ENCODE measurements at places on chromosomes 3 and 15. TPM values are rescaled to one million over a fixed set of nuclear protein-coding genes. Genes with fewer than 3 reads are reported as not detected.

DNA sequence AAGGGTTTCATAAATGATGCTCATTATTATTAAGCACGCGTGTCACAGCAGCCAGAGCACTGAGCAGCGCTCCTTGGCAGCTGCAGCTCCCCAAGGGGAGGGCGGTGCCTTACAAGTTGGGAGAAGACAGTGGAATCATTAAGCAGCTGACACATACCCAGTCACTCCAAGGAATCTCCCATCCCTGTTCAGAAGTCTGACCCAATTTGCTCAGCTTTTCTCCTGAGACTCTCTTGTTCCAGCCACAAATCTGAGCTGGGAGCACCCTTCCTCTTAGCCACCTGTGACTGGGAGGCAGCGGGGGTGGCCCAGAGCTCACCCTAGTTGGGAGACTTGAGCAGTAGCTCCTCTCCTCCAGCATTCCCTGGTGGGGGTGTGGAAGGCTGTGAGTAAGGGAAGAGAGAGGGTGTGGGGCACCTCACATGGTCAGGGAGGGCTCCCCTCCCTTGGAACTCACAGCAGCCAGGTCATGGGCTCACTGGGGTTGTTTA is 64.3 kb downstream of the DUT start:
- no peak overlapping the region for H3K4me3 ChIP-seq
- no peak for DNase-seq
- H3K36me3 ChIP-seq = no peaks in the 10 kb centered on the region
- H3K27me3 ChIP-seq = no peaks in the 10 kb centered on the region
- H3K27ac ChIP-seq = no peak overlapping the region

GATM gene
- 9.0 TPM for total RNA-seq

DNA sequence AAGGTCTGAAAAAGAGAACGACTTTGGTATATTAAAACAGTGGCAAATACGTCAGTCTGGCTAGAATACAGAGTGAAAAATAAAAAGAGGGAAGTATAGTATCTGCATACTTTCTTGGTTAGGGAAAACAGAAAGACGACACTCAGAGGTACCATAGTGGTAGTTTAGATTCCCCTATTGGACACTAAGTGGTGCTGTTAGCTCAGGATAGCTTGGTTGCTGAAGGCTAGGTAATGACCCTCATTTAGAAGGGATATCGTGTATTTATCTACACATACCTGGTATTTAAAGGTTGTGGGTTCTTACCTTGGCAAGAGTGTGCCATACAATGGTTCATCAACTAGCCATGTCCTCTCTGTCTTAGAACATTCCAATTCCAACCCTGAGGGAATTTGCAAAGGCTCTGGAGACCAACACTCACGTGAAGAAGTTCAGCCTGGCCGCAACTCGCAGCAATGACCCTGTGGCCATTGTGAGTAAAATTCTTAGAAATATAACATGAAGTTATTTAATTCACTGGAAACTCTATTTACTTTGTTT is 31.0 kb downstream of the TMOD2 start:
- no peak overlapping the region for H3K4me3 ChIP-seq
- H3K4me1 ChIP-seq = no peaks in the 10 kb centered on the region
- no peaks in the 10 kb centered on the region for H3K36me3 ChIP-seq

OSBPL10 gene
- total RNA-seq = 46.7 TPM

CLSTN2 gene
- total RNA-seq = 0.68 TPM

GRCh38 chr15:100120111-100120510 is 221.7 kb downstream of the ADAMTS17 start:
- no peak overlapping the region for H3K27ac ChIP-seq
- H3K4me1 ChIP-seq = no peaks in the 10 kb centered on the region
- H3K27me3 ChIP-seq = no peaks in the 10 kb centered on the region
- DNase-seq = no peak
- peaks cover 15% of the 10 kb centered on the region for H3K36me3 ChIP-seq
- no peak overlapping the region for H3K4me3 ChIP-seq

- H3K27ac ChIP-seq = no peak overlapping the region
- H3K4me1 ChIP-seq = no peaks in the 10 kb centered on the region
- no peaks in the 10 kb centered on the region for H3K36me3 ChIP-seq
- no peak for DNase-seq
These were observed 127.5 kb downstream of the MEGF11 start for GRCh38 chr15:66126031-66126441.

DNA sequence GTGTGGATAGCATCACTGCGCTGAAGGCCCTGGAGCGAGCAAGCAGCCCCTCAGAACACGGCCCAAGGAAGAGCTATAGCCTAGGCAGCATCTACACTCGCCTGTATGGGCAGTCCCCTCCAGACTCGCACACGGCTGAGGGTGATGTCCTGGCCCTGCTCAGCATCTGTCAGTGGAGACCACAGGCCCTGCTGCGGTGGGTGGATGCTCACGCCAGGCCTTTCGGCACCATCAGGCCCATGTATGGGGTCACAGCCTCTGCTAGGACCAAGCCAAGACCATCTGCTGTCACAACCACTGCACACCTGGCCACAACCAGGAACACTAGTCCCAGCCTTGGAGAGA is 20.5 kb downstream of the ATRIP start:
- H3K36me3 ChIP-seq = peaks cover 13% of the 10 kb centered on the region
- no peak overlapping the region for H3K27ac ChIP-seq
- no peak for DNase-seq
- no peaks in the 10 kb centered on the region for H3K27me3 ChIP-seq
- H3K4me1 ChIP-seq = no peaks in the 10 kb centered on the region
- H3K4me3 ChIP-seq = no peak overlapping the region

DNA sequence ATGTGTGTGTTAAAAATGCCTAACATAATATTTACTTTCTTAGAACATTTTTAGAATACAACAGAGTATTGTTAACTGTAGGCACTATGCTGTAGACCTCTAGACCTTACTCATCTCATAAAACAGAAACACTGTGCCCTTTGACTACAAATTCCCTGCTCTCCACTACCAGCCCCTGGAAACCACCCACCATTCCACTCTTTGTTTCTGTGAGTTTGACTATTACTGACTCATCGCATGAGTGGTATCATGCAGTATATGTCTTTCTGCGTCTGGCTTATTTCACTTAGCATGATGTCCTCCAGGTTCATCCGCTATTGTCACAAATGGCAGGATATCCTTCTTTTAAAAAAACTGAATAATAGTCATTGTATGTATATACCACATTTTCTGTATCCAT is 216.7 kb upstream of the CFAP20DC start:
- no peak overlapping the region for H3K4me3 ChIP-seq
- no peak overlapping the region for H3K27ac ChIP-seq
- no peaks in the 10 kb centered on the region for H3K4me1 ChIP-seq
- peaks cover 1% of the 10 kb centered on the region for H3K36me3 ChIP-seq

- no peaks in the 10 kb centered on the region for H3K4me1 ChIP-seq
- no peak overlapping the region for H3K4me3 ChIP-seq
- DNase-seq = no peak
- peaks cover 25% of the 10 kb centered on the region for H3K36me3 ChIP-seq
- no peaks in the 10 kb centered on the region for H3K27me3 ChIP-seq
These were observed 35.4 kb downstream of the GOLIM4 start for GRCh38 chr3:168060317-168060716.

DNA sequence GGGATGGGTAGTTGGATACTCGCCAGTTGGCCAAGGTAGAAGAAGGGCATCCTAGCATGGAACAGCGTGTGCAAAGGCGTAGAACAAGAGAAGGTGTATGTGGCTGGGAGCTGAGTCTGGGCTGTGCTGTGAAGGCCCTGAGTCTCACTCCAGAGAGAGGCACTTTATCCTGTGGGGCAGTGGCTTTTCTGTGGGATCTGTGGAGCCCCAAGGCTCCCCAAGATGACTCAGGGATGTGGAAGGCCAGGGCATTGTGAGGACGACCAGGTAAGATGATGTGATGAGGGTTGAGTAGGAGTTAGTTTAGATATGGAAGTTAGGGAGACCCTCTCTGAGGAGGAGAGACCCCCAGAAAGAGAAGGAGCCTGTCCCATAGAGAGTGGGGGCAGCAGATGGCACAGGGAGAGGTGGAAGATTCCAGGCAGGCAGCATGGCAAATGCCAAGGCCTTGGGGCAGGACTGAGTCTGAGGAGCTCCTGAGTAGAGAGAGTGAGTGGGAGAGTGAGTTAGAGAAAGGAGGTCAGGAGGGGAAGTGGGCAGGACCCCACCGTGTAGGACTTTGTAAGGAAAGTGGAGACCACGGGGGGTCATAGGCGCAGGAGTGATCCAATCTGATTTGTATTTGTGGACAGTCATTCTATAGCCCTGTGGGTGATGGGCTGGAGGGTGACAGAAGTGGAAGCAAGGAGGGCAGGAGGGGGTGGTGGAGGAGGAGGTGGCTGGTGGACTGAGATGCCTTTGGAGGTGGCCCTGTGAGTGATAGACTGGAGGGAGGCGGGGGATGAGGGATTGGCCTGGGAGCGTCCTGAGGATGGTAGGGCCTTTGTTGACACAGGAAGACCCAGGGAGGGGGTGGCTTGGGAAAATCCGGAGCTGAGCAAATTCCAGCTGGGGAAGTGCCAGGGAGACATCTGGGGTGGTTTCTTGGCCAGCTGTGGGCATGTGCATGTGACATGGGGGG is 50.3 kb downstream of the FBLN2 start:
- H3K36me3 ChIP-seq = no peaks in the 10 kb centered on the region
- no peak for DNase-seq
- H3K27ac ChIP-seq = no peak overlapping the region
- no peak overlapping the region for H3K4me3 ChIP-seq
- no peaks in the 10 kb centered on the region for H3K27me3 ChIP-seq

DNA sequence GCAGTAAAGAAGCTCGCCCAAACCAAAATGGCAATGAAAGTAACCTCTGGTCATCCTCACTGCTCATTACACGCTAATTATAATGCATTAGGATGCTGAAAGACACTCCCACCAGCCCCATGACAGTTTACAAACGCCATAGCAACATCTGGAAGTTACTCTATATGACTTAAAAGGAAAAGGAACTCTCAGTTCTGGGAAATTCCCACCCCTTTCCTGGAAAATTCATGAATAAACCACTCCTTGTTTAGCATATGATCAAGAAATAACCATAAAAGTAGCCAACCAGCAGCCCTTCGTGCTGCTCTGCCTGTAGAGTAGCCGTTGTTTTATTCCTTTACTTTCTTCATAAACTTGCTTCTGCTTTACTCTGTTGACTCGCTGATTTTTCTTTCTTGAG is 164.6 kb downstream of the SMAD6 start:
- H3K27ac ChIP-seq = no peak overlapping the region
- H3K4me1 ChIP-seq = no peaks in the 10 kb centered on the region
- DNase-seq = no peak
- no peaks in the 10 kb centered on the region for H3K27me3 ChIP-seq
- no peaks in the 10 kb centered on the region for H3K36me3 ChIP-seq
- no peak overlapping the region for H3K4me3 ChIP-seq

DNA sequence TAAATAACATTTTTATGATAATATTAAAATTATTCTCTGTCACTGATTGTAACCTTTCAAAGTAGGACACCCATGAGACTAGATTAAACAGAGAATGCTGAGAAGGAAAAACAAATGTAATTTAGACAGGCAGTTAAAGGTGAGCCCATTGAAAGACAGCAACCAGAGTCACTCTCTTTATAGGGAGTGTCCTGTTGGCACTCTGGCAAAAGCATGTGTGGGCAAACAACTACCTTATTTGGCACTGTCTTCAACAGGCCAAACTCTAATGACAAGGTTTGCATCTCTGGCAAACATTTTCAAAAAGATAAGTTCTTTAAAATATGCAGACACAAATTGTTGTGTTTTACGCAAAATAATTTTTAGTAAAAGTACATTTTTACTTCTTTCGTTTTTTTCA is 29.8 kb downstream of the NFKBIZ start:
- no peak overlapping the region for H3K4me3 ChIP-seq
- no peaks in the 10 kb centered on the region for H3K36me3 ChIP-seq
- H3K4me1 ChIP-seq = no peaks in the 10 kb centered on the region
- H3K27me3 ChIP-seq = no peaks in the 10 kb centered on the region
- no peak overlapping the region for H3K27ac ChIP-seq
- DNase-seq = no peak

DNA sequence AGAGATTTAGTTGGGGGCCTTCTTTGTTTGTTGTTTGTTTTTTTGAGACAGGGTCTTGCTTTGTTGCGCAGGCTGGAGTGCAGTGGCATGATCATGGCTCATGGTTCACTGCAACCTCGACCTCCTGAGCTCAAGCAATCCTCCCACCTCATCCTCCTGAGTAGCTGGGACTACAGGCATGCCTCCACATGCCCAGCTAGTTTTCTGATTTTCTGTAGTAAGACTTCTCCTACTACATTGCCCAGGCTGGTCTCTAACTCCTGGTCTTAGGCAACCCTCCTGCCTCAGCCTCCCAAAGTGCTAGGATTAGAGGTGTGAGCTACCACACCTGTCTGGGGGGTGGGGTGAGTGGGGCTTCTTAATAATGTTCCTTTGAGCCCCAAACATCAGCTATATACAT is 148.3 kb upstream of the ADAMTS9 start:
- H3K4me3 ChIP-seq = no peak overlapping the region
- no peak for DNase-seq
- H3K36me3 ChIP-seq = no peaks in the 10 kb centered on the region
- H3K4me1 ChIP-seq = no peaks in the 10 kb centered on the region

GRCh38 chr3:50472958-50473357 is 30.5 kb downstream of the CACNA2D2 start:
- H3K4me3 ChIP-seq = no peak overlapping the region
- H3K27me3 ChIP-seq = no peaks in the 10 kb centered on the region
- peaks cover 6% of the 10 kb centered on the region for H3K36me3 ChIP-seq
- no peak for DNase-seq

- H3K27ac ChIP-seq = no peak overlapping the region
- no peak for DNase-seq
- no peak overlapping the region for H3K4me3 ChIP-seq
- H3K27me3 ChIP-seq = no peaks in the 10 kb centered on the region
- no peaks in the 10 kb centered on the region for H3K4me1 ChIP-seq
These were observed 53.3 kb downstream of the KY start for GRCh38 chr3:134597390-134597970.

- DNase-seq = no peak
- H3K36me3 ChIP-seq = no peaks in the 10 kb centered on the region
- H3K4me3 ChIP-seq = no peak overlapping the region
- H3K27ac ChIP-seq = no peak overlapping the region
- H3K4me1 ChIP-seq = peaks cover 7% of the 10 kb centered on the region
These were observed 31.8 kb downstream of the IRAK2 start for GRCh38 chr3:10196389-10197052.

- no peak overlapping the region for H3K27ac ChIP-seq
- no peak overlapping the region for H3K4me3 ChIP-seq
- H3K4me1 ChIP-seq = peaks cover 7% of the 10 kb centered on the region
- DNase-seq = no peak
- H3K27me3 ChIP-seq = no peaks in the 10 kb centered on the region
These were observed 27.3 kb downstream of the SV2B start for GRCh38 chr15:91127236-91127955.

ECE2 gene
- total RNA-seq = not detected

DNA sequence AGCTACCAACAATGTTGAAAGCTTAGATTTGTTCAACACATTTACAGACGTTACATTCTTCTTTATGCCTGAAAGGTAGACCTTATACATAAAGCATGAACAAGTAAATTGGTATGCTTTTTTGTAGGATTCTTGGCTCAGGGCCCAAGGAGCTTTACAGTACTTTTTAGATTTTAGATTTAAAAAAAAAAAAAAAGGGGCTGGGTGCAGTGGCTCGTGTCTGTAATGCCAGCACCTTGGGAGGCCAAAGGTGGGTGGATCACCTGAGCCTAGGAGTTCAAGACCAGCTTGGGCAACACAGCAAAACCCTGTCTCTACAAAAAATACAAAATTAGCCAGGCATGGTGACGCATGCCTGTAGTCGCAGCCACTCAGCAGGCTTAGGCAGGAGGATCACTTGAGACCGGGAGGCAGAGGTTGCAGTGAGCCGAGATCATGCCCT is 39.7 kb downstream of the MEF2A start:
- H3K36me3 ChIP-seq = peaks cover 2% of the 10 kb centered on the region
- no peaks in the 10 kb centered on the region for H3K27me3 ChIP-seq
- no peaks in the 10 kb centered on the region for H3K4me1 ChIP-seq

- no peak overlapping the region for H3K4me3 ChIP-seq
- no peak for DNase-seq
- no peaks in the 10 kb centered on the region for H3K4me1 ChIP-seq
- H3K36me3 ChIP-seq = peaks cover 30% of the 10 kb centered on the region
- H3K27ac ChIP-seq = no peak overlapping the region
- H3K27me3 ChIP-seq = no peaks in the 10 kb centered on the region
These were observed 1.7 kb upstream of the COL7A1 start for GRCh38 chr3:48596676-48597407.

Measured in H9 (cell line).